ENCODE measurements at places on chromosomes 6 and 20.

- DNase-seq: no peak
Measured at GRCh38 chr20:40467067-40467466, 222.0 kb downstream of the MAFB start.

GRCh38 chr6:23245572-23245971 is 676.2 kb downstream of the HDGFL1 start:
- DNase-seq: no peak

- no peak for DNase-seq
Measured at GRCh38 chr6:156925718-156926607, 148.8 kb downstream of the ARID1B start.

- no peak for DNase-seq
Measured at GRCh38 chr6:167013067-167013466, 13.9 kb downstream of the CEP43 start.

GRCh38 chr20:840858-841567 is 7.5 kb downstream of the FAM110A start:
- DNase-seq: no peak

- no peak for DNase-seq
Measured at GRCh38 chr20:37970856-37971245, 62.4 kb downstream of the TTI1 start.

- DNase-seq: no peak
Measured at GRCh38 chr6:41741625-41742490, 5.3 kb downstream of the PGC start.

GRCh38 chr6:83442752-83443151 is 11.9 kb upstream of the ME1 start:
- no peak for DNase-seq

- DNase-seq: no peak
Measured at GRCh38 chr6:76876922-76877553, 586.3 kb downstream of the HTR1B start.

DNA sequence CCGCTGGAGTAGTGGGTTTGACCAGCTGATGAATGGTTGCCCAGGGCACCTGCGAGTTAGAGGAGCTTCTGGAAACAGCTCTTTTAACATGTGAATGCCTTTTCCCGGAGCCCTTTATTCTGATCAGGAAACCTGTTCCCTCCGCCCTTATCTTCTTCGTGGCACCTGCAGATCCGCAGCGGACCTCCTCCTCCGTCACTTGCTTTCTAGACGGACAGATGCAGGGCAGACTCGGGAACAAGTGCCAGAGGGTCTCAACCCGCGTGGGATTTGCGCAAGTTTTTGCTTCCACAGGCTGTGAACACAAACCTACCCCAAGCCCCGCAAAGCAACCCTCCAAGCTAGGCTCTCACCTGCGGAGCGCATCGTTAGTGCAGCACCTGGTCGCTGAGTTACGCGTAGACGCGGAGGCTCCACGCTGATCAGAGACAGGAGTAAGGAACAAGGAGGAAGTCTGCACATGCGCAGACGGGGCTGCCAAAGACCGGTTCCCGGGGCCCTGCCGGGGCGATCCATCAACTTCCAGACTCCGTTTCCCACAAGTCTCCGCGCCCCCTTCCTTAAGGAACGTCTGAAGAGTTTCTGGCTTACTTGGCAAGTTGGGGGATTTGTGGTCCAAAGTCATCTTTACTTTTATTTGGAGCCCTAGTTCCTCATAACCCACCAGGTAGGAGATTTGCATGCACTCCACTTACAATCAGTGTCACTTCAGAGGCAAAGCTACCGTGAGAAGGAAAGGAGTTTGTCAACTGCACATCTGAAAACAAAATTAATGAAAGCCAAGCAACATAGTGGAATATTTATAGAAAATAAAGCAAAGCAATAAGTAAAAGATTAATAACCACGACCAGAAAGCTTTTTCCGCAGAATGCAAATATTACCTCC is 52.7 kb upstream of the ELMO2 start:
- no peak for DNase-seq

GRCh38 chr6:37614059-37614458 is 83.6 kb downstream of the MDGA1 start:
- DNase-seq: no peak

DNA sequence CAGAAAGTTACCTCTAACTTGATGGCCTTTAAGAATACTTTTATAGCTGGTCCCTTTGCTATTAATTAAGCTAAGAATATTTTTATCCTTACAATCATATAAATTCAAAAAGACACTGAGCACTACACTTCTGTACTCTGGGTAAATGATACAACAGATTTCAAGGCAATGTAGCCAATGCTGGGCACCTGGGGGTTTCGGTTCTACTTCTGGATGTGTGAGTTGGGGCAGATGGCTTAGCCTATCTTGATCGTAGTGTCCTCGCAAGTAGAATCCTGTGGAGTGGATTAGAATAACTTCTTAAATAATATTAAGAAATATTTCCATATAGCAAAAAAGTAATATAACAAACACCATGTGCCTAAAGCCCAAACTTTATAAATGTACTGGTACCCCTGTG is 96.9 kb upstream of the NT5E start:
- DNase-seq: no peak

DNA sequence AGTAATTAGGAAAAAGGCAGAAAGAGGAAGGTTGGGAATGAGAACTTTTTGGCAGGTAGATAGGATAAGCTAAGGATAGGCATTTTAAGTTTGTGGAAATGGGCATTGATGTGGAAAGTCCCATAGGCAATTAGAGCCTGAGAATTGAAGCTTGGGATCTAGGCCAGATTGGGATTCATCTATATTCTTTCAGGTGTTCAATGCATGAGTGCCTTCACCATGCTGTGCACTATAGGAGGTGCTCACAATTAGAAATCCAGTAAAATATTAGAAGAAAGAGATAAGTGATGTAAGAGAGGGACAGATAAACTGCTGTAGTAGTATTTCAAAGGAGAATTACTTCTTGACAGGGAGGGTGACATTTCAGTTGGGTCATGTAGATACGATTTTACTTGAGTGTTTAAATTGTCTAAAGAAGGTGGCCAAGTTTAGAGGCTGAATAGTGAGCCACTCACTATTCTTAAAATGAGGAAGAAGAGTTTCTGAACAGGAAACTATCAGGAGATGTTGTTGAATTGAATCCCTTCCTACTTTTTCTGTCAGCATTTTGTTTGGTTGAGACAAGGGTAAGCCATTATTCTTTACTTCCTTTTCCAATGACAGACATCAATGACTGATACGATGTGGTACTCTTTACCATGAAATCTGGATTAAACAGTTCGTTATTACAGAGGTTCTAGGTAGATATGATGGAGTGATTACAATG is 31.0 kb upstream of the CTAGE9 start:
- DNase-seq: no peak

- DNase-seq: no peak
Measured at GRCh38 chr6:16633465-16633864, 127.8 kb downstream of the ATXN1 start.

DNA sequence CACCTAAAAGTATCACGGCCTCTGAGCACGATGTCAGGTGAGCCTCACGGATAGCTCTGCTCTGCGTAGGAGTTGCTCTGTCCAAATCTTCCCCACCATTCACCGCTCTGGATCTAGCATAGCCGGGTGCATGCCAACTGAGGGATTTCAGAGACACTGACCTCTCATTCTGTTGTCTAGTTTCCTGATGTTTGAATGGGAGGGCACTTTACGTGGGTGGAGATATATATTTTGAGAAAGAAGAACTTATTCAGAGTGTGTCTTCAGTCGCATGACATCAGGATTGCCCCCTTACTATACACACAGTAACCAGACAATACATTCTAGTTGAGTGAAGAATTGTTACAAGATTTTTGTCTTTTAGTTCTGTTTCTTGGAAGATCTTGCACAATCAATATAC is 96.5 kb upstream of the CITED2 start:
- no peak for DNase-seq

DNA sequence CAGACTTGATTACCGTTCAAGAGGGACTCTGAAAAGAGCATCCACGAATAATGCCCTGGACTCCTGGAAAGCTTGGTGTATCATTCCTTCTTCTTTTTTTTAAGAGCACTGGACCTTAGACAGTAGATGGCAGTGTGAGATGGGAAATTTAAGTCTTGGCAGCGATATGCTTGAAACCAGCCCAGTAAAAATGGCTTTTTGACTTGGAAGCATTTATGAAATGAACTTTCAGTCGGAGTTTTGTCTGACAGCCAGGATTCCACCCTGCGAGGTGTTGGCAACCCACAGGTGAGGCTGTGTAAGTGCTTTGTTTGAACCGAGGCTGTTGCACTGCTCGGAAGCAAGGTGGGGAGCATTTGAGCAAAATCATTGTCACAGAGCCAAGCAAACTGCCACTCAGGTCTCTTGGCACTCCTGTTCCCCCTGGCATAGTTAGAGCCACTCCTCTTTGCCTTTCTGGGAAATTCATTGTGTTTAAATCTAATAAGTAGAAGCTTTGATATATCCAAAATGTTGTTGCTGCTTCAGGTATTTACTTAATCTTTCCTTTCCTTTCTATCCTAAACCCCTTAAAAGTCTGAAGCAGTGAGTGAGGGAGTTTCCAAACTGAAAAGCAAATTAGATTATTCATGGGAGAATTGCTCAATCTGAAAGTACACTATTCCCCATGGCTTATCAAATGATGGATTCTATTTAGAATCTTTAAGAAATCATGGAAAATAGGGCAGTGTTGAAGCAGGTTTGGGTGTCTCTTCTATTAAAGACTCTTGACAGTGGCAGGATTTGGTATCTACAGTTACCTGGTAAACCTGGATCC is 272.8 kb upstream of the SLC35B3 start:
- DNase-seq: no peak

DNA sequence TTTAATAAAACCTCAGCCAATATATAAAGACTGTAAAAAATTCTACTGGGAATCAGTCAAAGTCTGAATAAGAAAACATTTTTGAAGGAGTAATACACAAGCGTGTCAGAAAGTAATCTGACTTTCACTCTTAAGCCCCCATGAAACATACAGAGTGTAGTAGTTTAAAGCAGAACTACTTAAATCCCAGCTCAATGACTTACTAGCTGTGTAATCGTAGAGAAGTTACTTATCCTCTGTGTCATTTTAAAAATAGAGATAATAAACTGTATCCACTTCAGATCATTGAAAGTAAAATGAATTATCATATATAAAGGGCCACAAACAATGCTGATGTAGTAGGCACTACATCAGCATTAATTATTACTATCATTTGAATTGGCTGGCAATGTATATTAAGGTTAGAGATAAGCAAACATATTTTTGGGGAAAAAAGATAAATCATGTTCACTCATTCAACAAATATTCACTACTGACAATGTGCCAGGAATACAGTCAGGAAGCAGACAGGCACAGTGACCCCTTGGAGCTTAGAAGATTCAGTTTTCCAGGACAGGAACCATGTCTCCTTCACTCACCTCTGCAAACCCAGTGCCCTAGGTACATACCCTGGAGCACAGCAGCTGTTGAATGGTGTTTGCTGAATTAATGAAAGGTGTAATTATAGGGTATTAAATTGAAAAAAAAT is 14.4 kb downstream of the REPS1 start:
- DNase-seq: no peak

DNA sequence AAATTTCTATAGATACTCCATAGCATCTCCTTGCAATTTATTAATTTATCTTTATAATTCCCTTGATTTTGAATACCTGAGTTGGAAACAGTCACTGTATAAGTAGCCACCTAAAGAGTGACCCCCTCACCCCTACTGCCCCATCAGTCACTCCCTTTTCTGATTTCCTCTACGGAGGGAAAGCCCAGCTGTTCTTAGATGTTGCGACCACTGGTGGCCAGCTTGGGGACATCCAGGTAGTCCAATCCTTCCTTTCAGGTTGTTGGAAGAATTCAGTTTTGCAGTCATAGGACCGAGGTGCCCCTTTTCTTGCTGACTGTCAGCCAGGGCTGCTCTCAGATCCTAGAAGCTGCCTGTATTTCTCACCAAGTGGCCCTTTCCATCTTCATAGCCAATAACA is 87.8 kb downstream of the BMP6 start:
- no peak for DNase-seq

- DNase-seq: no peak
Measured at GRCh38 chr20:56689318-56689717, 60.2 kb downstream of the TFAP2C start.

GRCh38 chr20:36085686-36086267 is 68.8 kb upstream of the EPB41L1 start:
- no peak for DNase-seq

- DNase-seq: peak; percentile 53
Measured at GRCh38 chr6:113994934-113995342, 24.0 kb upstream of the HDAC2 start.

DNA sequence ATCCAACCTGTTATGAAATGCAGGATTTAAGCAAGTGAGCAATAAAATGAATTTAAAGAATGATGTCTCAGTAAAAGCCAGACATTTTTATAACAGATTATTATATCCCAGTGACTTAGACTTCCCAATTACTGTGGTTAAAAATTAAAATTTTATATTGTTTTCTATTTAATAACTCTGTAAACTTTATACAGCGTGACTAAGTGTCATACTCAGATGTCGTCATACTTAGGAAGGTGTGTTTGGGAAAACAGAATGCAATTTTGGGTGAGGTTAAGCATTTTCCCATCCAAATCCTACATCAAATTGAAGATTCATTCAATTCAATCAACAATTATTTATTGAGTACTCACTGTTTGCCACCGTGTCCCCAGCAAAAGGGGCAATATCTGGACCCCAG is 31.4 kb upstream of the FRMD1 start:
- no peak for DNase-seq

DNA sequence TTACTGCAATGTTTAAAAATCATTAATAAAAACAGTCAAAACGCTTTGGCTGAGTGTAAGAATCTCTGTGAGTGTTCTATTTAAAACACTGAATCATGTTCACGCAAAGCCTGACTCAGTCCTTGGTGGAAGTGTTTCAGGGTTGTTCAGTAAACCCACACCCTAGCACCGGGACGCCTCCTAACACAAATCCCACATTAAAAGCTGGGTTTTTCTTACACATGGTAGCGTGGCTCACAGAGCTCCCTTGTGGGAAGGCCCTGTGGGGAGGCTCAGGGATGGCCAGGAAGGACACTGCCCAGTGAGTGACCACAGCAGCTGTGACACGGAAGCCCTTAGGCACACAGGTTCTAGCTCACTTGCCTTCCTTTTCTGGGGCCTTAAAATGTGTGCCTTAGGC is 80.2 kb downstream of the GMPR start:
- DNase-seq: no peak

DNA sequence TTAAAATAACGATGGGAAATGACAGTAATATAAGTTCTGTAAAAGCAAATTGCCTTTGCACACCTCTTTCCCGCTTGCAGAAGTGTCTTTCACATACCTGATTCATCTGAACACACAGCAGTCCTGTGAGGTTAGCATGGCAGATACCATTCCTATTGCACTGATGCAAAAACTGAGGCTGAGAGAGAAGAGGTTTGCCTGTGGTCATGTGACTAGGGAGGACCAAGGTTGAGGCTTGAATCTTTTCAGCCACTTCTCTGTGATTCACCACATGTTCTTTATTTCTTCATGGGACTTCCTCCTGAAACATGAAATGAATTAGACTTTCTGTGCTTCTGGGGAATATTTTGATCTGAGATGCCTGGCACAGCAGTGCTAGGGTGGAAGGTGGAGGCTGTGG is 92.9 kb downstream of the VEGFA start:
- no peak for DNase-seq

GRCh38 chr6:33192105-33192646 is at the start of gene COL11A2:
Gene COL11A2, minus strand, starts transcription at chr6:33192467. Its CDS starts 227 bp downstream, at chr6:33192240.
- peak; percentile 39 for DNase-seq

Data from CD4-positive, alpha-beta T cell treated with Interleukin-21 for 1 hour (primary cell).